ENCODE measurements at places on chromosomes 16 and 17.

DNA sequence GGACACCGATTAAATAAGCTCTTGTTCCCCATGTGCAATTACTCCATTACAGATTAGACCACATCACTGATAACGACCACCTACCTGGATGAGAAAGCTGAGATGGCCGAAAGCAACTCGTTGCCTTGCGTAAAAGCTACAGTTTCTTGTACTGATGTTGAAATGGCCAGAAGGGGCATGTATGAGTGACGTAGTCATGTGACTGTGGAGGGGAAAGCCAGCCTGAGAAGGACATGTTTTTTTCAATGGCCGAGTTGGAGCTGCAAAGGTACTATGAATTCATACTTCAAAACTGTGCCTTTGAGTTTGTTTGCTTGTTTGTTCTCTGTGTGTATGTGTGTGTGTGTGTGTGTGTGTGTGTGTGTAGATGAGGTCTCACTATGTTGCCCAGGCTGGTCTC, 17.0 kb upstream of the HYDIN start:
- no peak for DNase-seq

DNA sequence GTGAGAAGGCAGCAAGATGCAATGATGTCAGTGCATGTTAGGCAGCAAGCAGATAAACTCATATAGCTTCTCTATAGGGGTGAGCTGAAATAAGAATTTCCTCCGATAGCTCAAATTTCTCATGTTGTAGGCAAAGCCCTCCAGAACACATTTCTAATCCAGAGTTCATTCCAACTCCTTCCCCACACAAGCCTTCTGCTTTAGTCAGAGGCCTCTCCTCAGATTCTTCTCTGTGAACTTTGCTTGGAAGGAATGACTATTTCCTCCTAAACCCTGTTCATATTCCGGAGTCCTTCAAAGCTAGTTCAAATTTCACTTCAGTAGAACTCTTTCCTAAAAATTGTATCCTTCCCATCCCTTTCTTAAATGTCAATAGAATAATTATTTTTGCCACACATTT, 144.8 kb downstream of the KCNJ2 start:
- no peak for DNase-seq

- DNase-seq = no peak
Observed at GRCh38 chr16:1645914-1646525, 32.1 kb upstream of the JPT2 start.

DNA sequence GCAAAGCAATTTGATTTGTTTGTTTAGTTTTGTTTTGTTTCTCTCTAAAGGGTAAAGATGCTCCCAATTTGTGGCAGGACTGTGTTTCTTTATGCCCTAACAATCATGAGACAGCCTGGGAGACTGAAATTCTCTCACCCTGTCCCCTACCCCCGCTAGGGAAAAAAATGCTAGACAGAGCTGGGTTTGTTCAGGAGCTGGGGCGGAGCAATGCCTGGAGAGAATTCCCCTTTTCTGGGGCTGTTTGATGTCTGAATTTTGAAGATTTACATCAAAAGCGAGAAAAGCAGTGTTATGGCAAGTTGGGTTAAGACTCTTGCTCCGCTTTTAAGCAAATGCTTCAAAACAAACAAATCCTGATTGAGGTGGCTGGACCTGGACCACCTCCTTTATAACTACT, 8.4 kb downstream of the MAF start:
- no peak for DNase-seq

GRCh38 chr16:85614338-85615013, 1.4 kb downstream of the GSE1 start:
- DNase-seq = no peak

GRCh38 chr16:30352488-30353401, 2.4 kb downstream of the CD2BP2 start:
- DNase-seq = no peak

DNA sequence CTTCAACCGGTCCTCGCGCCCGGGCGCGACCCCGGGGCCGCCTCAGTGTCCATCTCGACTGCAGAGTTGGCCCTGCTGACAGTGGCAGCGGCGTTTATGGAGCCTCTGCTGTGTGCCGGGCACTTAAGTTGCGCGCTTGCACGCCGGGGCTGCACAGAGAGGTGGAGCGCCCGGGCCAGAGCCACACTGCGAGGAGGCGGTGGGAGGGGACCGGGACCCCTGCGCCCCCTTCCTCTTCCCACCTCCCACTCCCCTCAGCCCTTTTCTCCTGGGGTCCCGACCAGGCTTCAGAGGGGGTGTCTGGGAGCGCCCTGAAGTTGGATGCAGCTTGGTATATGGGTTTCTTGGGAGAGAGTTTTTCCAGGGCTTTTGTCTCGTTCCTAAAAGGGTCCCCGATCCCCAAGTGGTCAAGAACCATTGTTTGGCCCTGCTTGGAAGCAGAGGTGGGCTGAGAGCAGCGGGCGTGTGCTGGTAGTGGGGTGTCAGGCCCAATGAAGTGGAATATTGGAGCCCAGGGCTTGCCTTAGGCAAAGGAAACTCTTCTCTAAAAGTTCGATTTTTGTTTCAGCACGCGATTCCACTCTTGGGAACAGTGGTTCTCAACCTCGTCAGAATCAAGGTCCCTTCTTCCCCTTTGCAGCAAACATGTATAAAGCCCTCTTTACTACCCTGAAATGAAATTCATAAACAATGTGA, 605 bp downstream of the MRTFB start:
- no peak for DNase-seq

- DNase-seq = no peak
Observed at GRCh38 chr16:58661199-58661830, 23.3 kb downstream of the SLC38A7 start.

- no peak for DNase-seq
Observed at GRCh38 chr16:76882105-76882504, 308.9 kb upstream of the MON1B start.

GRCh38 chr16:9913604-9914326, 268.5 kb downstream of the GRIN2A start:
- DNase-seq = no peak

GRCh38 chr17:8583954-8584353, 46.6 kb downstream of the MYH10 start:
- no peak for DNase-seq

DNA sequence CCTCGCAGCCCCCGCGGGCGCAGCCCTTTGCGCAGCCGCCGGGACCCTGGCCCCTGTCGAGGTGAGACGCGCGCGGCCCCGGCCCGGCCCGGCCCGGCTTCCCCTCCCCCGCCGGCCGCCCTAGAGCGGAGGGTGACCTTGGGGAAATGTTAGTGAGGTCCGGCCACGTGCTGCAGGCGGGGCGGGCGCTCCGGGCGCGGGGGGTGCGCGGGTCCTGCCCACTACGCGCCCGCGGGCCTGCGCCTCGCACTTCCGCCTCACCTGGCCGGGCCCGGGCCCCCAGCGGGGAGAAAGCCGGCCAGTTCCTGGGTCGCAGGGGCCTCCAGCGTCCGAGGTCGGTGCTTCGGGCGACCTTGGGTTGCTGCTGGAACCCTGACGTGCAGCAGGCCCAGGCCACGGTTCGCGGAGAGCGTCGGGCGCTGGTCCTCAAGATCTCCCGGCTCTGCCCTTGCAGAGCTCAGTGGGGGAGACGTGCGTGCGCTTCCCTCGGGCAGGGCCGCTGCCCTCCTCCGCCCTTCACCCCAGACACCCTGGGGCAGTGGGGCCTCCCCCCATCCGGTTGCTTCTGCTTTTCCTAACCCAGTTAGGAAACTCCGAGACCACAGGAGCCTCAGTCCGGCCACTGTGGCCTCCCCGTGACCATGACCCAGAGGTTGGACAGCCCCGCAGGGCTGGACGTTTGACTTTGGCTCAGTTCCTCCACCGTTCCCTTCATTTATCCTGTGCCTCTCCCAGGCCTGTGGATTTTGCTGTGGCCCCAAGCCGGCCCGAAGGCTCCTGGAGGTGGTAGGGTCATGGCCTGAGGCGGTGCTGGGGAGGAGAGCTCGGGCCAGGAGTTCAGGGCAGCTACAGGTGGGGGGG, 791 bp downstream of the MCRIP2 start:
- DNase-seq = no peak

GRCh38 chr16:9060225-9060624, 31.2 kb upstream of the HAPSTR1 start:
- no peak for DNase-seq

- no peak for DNase-seq
Observed at GRCh38 chr17:51799240-51799639, 359.3 kb downstream of the CA10 start.

DNA sequence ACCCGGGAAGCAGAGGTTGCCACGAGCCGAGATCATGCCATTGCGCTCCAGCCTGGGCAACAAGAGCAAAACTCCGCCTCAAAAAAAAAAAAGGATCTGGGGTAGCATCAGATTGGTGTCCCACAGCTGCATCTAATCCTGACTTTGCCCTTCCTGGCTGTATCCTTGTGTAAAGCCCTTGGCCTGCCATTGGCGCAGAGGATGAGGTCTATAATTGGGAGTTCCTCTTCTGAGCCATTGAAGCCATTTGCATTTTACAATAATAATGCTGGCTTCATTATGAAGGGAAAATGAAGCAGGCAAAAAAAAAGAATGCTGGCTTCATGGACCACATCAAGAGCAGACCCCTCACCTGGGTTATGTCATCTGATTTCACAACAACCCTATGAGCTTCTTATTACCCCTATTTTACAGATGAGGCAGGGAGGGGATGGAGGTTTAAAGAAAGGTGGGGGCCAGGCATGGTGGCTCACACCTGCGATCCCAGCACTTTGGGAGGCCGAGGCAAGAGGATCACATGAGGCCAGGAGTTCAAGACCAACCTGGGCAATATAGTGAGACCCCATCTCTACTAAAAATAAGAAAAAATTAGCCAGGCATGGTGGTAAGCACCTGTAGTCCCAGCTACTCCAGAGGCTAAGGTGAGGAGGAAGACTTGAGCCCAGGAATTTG, 1.2 kb upstream of the LITAFD start:
- DNase-seq = no peak

- no peak for DNase-seq
Observed at GRCh38 chr17:27442702-27443101, 13.5 kb upstream of the KSR1 start.

DNA sequence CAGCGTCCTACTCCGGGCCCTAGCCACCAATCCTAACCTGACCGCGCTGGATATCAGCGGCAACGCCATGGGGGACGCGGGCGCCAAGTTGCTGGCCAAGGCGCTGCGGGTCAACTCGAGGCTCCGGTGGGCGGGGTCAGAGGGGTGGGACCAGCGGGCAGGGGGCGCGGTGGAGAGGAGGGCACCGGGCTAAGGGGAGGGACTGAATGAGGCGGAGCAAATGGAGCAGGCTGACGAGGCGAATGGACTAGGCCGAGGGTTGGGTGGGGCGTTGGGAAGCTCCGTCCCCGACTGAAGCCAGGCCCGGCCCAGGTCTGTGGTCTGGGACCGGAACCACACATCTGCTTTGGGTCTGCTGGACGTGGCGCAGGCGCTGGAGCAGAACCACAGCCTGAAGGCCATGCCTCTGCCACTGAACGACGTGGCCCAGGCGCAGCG, 4.6 kb downstream of the CARMIL2 start:
- DNase-seq = no peak

DNA sequence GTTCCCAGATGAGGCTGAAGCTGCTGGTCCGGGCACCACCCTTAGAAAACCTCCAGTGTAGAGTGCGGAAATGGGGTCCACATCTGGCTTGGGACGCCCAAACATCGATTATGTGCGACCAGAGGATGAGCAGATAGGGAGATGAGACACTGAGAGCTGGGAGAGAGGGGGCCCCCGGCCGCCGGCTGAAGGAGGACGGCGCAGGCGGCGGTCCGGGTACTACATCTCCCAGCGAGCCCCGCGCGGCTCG, 182 bp upstream of the SPECC1 start:
- DNase-seq = no peak

GRCh38 chr16:22006636-22007035, 1.3 kb upstream of the MOSMO start:
- no peak for DNase-seq

DNA sequence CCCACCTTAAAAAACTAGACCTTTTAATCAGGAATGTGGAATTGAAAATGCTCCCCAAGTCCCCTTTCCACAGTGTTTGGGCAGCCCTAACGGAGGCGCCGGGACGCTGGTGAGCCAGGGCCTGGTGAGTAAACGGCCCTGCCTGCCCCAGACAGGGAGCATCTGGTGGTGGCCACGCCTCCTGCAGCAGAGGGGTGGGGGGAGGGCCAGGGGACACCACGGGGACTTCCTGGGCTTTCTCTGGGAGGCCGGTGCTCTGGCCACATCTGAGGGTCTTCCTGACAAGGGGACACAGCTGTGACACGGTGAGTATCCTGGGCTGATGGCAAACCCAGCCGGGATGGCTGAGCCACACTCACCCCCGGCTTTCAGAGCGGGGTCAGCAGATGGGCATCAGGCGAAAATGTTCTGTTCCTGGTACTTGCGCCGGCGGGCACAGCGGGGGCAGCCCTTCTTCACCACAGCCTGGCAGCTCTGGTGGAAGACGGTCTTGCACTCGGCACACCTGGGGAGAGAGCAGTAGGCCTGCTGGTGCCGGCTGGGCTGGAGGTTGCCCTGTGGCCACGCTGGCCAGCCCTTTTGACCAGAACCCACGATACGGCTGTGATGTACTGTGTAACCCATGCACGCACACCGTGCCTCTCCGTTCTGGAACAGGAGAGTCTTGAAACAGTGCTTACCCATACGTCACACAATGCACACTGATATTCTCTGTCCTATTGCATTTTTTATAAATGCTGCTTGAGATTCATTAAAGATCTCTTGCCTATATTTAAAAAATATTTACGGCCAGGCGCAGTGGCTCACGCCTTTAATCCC, 5.0 kb upstream of the ARHGAP27 start:
- no peak for DNase-seq

- no peak for DNase-seq
Observed at GRCh38 chr16:86297866-86298757, 212.2 kb upstream of the FOXF1 start.

GRCh38 chr17:48883171-48883570, 9.4 kb upstream of the ATP5MC1 start:
- no peak for DNase-seq

- no peak for DNase-seq
Observed at GRCh38 chr16:83402160-83402814, 405.5 kb upstream of the HSBP1 start.

DNA sequence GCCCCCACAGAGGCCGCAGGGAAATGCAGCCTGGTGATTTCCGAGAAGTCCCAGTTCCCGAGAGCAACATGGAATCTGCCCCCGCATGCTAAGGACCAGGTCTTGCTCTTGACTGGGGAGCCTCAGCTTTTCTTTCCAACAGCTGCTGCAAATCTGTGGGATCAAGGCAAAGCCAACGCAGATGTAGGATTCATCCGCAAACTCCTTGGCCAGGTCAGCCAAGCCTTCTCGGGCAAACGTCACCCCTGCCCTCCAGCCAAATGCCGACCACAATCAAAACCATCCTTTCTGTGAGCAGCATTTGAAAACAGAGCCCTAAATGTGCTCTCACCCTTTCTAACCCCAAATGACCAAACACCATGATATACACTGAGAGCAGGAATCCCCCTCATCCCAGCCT, 54.0 kb downstream of the MRM3 start:
- no peak for DNase-seq

GRCh38 chr17:34171245-34171818, 83.8 kb upstream of the CCL2 start:
- DNase-seq = peak; percentile 38

DNA sequence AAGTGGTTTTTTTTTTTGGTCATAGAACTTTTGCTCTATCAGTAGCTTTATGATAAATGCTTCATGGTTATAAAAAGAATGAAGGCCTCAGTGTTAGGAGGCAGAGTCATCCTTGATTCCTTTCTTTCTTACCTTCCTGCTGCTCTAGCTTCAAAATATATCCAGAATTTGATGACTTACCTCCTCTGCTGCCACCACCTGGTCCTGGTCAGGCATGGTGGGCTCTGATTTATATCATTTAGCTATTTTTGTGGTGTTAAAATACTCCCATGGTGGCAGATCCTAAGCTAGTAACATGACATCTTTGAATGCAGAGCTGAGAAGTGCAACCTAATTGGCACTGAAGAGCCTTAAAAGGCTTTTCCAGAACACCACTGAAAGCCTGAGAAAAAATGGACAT, 508.8 kb upstream of the CDH8 start:
- no peak for DNase-seq
